ENCODE measurements at places on chromosomes 1 and 21. TPM values are rescaled to one million over a fixed set of nuclear protein-coding genes. Genes with fewer than 3 reads are reported as not detected.
A peak's percentile ranks its signal among the peaks of the same experiment; 100 is the strongest.

Gene CDK11B
- total RNA-seq = 35.2 TPM

DNA sequence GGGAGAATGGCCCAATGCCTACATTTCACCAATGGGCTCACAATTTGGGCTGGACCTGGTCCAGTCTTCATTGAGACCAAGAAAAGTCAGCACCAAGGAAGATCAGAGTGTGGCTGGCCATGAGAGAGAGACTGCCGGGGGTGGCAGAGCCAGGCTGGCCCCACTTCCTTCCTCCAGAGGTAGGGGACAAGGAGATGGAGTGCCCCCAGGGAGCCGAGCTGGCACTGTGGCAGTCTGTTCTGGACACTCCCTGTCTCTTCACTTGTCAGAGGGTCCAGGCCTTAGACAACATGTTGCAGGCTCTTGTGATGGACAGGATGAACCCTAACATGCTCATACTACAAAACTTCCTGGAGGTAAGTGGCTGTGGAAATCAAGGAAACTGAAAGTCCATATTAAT, 27.7 kb downstream of the INAVA start:
- peak; percentile 16 for DNase-seq

- no peak for DNase-seq
Observed at GRCh38 chr1:9449110-9449627, 90.1 kb upstream of the SLC25A33 start.

Gene PRDM16
- total RNA-seq = 2.1 TPM

DNA sequence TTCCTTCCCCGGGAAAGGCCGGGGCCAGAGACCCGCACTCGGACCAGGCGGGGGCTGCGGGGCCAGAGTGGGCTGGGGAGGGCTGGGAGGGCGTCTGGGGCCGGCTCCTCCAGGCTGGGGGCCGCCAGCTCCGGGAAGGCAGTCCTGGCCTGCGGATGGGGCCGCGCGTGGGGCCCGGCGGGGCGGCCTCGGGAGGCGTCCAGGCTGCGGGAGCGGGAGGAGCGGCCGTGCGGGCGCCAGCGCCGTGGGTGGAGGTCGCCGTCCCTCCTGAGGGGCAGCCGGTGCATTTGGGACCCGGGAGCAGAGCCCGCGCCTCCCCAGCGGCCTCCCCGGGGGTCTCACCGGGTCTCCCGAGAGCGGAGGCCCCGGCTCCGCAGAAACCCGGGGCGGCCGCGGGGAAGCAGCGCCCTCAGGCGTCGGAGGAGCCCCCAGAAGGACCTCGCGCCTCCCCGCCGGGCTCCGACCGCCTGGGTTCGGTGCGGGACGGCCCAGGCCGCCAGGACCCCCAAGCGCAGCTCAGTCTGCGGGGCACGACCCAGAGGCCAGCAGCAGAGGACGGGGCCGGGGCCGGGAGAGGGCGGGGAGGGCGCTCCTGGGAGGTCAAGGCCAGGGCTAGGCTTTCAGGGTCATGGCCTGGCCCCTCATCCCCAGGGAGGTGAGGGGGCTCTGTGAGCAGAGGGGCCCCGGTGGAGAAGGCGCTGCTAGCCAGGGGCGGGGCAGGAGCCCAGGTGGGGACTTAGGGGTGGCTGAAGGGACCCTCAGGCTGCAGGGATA, 7.2 kb upstream of the SLX9 start:
- peak; percentile 65 for DNase-seq

DNA sequence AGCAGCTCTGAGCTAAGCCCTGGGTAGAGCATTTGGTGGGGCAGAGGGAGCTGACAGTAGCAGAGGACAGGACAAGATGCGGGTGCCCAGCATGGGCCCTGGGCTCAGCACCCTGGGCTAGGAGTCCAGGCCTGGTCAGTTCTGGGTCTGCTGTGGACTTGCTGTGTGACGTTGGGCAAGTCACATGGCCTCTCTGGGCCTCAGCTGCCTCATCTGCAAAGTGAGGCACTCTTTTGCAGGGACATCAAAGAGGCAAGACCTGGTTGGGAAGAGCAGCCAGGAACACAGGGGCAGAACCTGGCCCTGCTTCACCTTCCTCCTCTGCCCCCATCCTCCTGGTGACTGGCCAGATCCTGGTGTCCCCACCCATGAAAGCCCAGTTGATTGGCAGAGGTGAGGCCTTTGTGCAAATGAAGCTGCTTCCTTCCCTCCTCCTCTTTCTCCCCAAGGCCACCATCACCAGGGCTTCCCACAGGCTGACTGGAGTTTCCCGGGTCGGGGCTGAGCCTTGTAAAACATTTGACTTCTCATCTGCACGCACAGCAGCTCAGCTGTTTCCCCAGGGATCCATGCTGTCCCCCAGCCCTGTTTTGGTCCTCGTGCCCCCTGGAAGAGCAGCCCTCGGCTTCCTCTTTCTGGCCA, 350.5 kb downstream of the MATN1 start:
- peak; percentile 82 for DNase-seq

- peak; percentile 46 for DNase-seq
Observed at GRCh38 chr1:230394134-230394533, 32.0 kb downstream of the PGBD5 start.

Gene STYXL2
- 5.2 TPM for total RNA-seq

DNA sequence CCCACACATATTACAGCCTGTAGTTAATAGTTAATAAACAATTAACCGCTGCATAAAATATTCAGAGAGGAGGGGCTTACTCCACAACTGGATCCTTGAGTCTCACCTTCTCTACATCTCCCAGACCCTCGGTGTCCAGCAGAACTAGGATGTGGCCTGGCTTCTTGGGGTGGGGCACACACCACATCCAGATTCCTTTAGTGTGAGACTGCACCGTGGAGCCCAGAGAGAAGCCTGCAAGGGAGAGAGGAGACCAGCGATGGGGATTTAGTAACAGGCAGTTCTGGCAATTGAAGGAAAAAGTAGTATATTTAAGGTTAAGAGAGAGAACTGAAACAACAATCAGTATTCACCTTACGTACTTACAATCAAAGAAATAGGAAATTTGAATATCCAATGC, 4.9 kb downstream of the GBP1 start:
- DNase-seq = no peak

Gene RBBP4
- total RNA-seq = 504 TPM

DNA sequence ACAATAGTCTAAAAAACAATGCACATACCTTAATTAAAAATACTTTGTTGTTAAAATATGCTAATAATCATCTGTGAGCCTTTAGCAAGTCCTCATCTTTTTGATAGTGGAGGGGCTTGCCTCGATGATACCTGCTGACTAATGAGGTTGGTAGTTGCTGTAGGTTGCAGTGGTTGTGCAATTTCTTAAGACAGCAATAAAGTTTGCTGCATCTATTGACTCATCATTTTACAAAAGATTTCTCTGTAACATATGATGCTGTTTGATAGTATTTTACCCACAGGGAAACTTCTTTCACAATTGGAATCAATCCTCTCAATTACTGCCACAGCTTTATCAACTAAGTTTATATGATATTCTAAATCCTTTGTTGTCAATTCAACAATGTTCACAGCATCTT, 7.6 kb downstream of the C1orf87 start:
- no peak for DNase-seq

DNA sequence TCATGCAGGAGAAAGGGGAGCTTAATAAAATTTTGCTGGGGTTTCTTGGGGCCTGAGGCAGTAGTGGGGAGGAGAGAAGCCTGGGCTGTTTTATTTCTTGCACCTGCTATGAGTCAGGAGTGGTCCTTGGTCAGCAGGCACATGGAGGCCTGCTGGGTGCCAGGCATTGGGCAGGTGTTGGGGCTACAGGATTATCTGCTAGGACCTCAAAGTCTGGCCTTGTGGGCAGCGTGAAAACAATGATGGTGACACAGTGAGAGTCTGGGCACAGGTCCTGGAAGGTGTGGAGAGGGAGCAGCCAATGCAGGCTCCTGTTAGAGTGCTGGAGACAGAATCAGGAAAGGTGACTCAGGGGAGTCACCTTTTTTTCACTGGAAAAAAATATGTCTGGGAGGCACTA, 17.2 kb downstream of the ROR1 start:
- no peak for DNase-seq

Gene ELOA
- 33.1 TPM for total RNA-seq

DNA sequence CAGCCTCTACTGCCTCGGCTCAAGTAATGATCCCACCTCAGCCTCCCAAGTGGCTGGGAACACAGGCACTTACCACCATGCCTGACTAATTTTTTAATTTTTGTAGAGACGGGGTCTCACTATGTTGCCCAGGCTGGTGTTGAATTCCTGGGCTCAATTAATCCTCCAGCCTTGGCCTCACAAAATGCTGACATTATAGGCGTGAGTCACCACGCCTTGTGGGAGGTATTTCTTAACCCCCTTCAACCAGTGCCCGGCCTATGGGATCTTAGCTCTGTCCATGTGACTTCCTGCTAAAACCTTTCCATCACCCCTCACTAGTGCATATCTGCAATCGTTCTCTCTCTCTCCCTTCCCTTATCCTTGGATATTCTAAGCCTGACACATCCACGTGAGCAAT, 86.4 kb downstream of the FOXD2 start:
- DNase-seq = peak; percentile 64

DNA sequence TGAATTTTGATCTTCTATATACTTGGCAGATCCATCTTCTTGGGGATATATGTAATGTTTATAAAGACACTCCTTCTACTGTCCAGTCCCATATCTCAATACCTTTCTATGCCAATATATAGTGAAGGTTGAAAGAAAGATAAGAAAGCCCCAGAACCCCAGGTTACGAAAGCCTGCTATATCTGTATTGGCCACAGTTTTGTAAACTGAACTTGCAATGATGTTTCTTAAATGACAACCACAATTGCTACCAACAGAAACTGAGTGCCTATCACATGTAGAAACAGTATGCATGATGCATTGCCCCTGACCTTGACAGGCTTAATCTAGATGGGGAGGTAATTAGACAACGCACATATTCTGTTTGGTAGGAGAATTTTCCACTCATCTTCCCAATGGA, 7.8 kb upstream of the RIMKLA start:
- no peak for DNase-seq

DNA sequence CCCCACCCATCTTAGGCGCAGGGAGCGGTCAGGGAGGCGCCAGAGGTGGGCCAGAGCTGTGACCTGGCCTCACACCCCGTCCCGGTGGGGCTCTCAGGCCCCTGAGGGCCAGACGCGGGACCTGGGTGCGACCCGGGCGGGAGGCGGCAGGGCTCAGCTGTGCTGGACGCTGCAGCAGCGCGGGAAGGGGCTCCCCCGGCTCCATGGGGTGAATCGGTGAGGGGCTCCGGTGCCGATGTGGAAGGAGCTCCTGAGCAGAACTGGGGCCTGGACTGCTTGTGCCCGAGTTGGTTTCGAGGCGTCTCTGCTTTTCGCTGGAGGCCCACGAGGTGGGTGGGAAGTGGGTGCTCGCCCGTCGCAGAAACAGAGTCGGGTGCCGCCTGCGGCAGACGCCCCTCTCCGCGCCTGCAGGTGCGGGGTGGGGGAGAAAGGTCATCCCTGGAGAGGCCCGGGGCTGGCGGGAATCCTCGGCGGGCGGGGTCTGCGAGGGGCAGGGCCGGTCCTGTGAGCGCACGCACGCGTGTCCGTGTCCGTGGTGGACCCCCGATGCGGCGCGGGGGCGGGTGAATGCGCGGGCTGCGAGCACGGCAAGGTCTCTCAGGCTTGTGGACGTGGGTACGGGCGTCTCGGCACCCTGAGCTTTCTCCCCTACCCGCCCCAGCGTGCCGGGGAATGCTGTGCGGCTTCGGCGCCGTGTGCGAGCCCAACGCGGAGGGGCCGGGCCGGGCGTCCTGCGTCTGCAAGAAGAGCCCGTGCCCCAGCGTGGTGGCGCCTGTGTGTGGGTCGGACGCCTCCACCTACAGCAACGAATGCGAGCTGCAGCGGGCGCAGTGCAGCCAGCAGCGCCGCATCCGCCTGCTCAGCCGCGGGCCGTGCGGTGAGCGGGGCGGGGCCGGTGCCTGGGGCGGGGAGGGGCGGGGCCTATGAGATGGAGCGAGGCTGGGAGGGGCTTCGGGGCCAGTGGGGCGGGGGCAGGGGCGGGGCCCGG, 20.4 kb downstream of the AGRN start:
- peak; percentile 97 for DNase-seq

Gene BPNT1
- total RNA-seq = 13.7 TPM

GRCh38 chr1:179881642-179882252, 338 bp upstream of the TOR1AIP1 start:
- no peak for DNase-seq

- DNase-seq = no peak
Observed at GRCh38 chr1:193555662-193556441, 369.4 kb upstream of the B3GALT2 start.

Gene OR2L13
- total RNA-seq = not detected

DNA sequence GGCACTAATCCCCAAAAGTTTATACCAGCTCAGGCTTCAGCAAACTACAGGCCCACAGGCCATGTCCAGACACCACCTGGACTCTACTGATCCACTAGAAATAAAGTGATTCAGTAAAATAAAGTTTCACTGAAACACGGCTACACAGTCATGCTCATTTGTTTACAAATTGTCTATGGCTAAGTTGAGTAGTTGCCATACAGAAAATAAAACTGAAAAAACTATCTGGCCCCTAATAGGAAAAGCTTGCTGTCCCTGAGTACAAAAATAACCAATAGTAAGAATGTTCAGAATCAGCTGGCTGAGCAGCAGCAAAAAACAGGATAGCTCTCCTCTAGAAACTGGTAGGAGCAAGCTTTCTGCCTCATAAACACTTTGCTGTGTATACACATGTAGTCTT, 221.5 kb downstream of the RERE start:
- DNase-seq = no peak

Gene NTRK1
- total RNA-seq = 1.6 TPM

- no peak for DNase-seq
Observed at GRCh38 chr21:18743531-18743930, 339.9 kb upstream of the TMPRSS15 start.

GRCh38 chr1:230641346-230641745, 935 bp upstream of the COG2 start:
- no peak for DNase-seq

Gene SLC25A44
- 25.7 TPM for total RNA-seq

DNA sequence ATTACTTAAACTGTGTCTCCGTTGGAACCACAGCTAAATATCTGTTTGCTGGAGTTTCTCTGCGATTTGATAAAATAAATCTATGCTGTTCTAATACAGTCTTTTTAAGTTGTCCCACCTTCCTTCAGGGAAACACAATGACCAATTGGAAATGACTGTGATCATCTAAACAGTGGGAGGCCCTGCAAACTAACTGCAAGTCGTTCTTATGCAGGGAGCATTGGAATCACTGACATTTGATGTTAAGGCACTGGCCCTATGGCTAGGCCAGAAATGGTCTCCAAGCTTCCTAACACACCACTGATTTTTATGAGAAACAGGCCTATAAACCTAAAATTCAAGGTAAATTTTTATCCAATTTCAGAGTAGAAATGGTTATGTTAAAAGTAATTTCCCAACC, 645.2 kb downstream of the LMO4 start:
- DNase-seq = no peak

Gene OLIG2
- not detected for total RNA-seq
